Gastrocnemius medialis (tissue), 4 donors: ENCODE measurements at places on chromosomes 13 and 19. TPM values are rescaled to one million over a fixed set of nuclear protein-coding genes. Genes with fewer than 3 reads are reported as not detected.

The FAM216B gene
- not detected for total RNA-seq

The MEGF8 gene
- total RNA-seq, result 12.3 TPM

DNA sequence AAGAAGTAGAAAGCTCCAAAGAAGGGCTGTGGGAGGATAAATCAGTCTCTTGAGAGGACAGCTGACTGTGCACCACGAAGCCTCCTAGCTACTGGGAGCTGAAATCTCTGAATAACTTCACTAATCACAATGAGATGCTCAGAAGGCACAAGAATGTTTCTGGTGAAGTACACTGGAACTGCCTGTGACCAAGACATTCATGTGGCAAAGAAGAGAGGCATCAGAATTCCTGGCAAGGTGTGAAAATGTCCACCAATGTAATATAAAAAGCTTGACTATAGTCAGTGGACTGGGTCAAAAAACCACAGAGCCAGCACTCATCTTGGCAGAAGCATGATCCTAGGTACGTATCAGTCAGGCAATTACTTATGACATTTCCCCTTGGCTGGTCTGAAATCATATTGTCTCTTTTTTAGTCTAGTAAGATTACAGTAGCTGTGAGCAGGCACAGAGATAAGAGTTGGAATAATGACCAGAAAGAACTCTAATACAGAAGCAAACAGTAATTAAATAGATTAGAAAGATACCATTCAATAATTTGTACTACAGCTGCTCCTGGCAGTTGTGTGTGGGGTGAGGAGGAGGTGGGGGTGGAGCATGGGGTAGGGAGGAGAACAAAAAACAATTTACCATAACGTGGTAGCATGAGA lies 434.7 kb downstream of the DIAPH3 start:
- H3K4me3 ChIP-seq, result no peak overlapping the region
- DNase-seq, result no peak
- H3K27ac ChIP-seq, result no peak overlapping the region
- no peaks in the 10 kb centered on the region for H3K4me1 ChIP-seq

DNA sequence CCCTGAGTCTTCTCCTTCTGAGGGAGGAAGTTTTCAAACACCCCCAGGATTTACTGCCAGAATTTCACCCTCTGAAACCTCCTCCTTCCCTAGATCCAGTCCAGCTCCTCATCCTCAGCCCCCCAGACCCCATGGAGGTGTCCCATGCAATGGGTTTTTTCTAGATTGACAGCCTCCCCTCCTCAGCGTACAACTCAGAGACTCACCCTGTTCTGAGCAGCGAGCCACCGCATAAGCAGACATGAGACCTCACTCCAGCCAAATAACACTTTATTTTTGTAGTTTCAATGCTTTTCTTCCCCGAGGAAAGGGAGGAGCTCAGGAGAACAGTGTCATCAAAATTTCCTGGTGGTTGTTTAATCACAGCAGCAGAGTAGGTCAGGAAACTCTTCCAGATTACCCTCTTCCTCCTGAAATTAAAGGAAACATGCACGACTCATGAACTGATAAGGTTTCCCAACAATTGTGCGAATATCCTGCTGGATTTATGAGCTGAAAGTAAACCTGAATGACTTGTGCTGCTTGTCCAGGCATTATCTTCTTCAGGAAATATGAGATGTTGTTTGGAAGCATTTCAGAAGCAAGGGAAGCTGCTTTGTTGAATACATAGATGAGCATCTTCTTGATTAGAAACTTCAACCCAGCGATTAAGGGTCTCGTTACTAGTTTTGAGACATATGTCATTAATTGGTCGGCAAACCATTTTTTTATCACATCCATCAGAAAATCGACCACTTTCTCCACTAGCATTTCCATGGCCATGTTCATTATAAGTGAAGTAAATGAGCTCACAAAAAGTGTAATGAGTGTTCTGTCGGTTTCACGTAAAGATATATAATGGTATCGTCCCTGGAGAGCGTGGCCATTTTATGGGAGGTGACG lies 36.2 kb downstream of the ERICH4 start:
- H3K27ac ChIP-seq, result peak overlapping the region; percentile 69
- H3K4me1 ChIP-seq, result no peaks in the 10 kb centered on the region
- no peak for DNase-seq
- no peak overlapping the region for H3K4me3 ChIP-seq

GRCh38 chr19:906480-906879 lies 6.5 kb downstream of the R3HDM4 start:
- no peak for DNase-seq
- H3K4me3 ChIP-seq, result no peak overlapping the region
- H3K36me3 ChIP-seq, result no peaks in the 10 kb centered on the region
- no peaks in the 10 kb centered on the region for H3K27me3 ChIP-seq

GRCh38 chr19:29672319-29672932 lies 7.2 kb downstream of the PLEKHF1 start:
- H3K27me3 ChIP-seq, result no peaks in the 10 kb centered on the region
- peaks cover 98% of the 10 kb centered on the region for H3K4me1 ChIP-seq
- DNase-seq, result peak; percentile 38

The HPN gene
- total RNA-seq, result 17.6 TPM

GRCh38 chr13:83765796-83766195 lies 116.5 kb downstream of the SLITRK1 start:
- H3K27me3 ChIP-seq, result no peaks in the 10 kb centered on the region
- H3K27ac ChIP-seq, result no peak overlapping the region
- H3K36me3 ChIP-seq, result no peaks in the 10 kb centered on the region
- H3K4me1 ChIP-seq, result no peaks in the 10 kb centered on the region
- no peak overlapping the region for H3K4me3 ChIP-seq

DNA sequence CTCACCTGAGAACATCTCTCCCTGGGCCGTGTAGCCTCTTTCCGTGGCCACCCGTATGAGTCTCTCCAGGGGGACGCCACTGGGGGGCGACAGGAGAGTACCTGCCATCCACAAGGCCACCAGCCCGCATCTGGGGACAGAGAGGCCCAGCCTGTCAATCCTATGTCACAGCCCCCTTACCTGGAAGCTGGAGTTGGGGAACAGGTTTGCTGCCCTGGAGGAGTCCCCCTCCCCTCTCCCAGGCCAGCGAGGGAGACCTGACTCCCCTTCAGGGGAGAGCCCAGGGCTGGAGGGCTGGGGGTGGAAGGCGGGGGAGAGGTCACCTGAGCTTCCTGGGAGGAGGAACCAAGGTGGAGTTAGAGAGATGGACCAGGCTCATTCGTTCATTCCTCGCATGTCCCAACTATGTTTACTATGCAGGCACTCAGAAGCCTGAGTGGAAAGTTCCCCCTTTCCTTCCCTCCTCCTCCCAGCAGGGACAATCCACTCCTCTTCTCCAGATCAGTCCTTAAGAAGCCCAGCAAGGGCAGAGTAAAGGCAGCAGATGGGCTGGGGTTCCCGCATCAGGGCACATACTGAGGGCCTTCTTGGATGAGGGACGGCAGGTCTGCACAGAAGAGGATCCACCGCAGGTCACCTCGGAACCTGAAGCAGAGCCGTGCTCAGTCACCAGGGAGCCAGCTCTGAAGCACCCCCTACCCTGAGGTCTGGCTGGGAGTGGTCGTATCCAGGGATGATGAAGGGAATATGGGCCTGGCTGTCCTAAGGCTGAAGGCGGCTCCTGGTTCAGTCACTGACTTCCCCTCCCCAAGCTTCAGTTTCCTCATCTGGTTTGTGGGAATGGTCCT lies 5.5 kb downstream of the ACTMAP start:
- no peaks in the 10 kb centered on the region for H3K27me3 ChIP-seq
- H3K27ac ChIP-seq, result no peak overlapping the region
- DNase-seq, result no peak
- peaks cover 4% of the 10 kb centered on the region for H3K36me3 ChIP-seq
- no peak overlapping the region for H3K4me3 ChIP-seq

The ENOX1 gene
- total RNA-seq, result 2.5 TPM

- H3K36me3 ChIP-seq, result no peaks in the 10 kb centered on the region
- no peak for DNase-seq
- H3K27ac ChIP-seq, result peak overlapping the region; percentile 14
- H3K4me1 ChIP-seq, result peaks cover 68% of the 10 kb centered on the region
- no peak overlapping the region for H3K4me3 ChIP-seq
Measured at GRCh38 chr13:38700051-38700450, 13.2 kb downstream of the FREM2 start.

- no peak overlapping the region for H3K4me3 ChIP-seq
- no peaks in the 10 kb centered on the region for H3K4me1 ChIP-seq
- H3K27me3 ChIP-seq, result no peaks in the 10 kb centered on the region
Measured at GRCh38 chr13:84864341-84864740, 934.9 kb downstream of the SLITRK6 start.

DNA sequence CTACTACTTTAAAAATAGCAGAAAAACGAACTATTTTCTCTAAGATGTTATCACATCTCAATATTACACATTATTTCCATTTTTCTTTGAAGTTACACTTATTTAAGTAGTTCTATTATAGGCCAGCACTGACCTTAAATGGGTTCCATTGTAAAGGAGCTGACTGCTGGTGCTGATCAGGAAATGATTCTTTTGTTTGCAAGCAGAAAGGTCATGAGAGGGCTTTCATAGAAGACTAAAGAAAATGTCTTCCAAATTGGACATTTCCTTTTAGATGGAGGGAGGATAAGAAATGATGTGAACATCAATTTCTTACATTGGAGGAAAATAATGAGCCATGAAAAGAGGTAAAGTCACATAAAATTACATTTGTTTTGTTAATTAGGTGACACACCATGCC lies 96.2 kb downstream of the SUCLA2 start:
- DNase-seq, result no peak
- no peaks in the 10 kb centered on the region for H3K36me3 ChIP-seq
- no peaks in the 10 kb centered on the region for H3K27me3 ChIP-seq
- H3K4me3 ChIP-seq, result no peak overlapping the region
- no peaks in the 10 kb centered on the region for H3K4me1 ChIP-seq

DNA sequence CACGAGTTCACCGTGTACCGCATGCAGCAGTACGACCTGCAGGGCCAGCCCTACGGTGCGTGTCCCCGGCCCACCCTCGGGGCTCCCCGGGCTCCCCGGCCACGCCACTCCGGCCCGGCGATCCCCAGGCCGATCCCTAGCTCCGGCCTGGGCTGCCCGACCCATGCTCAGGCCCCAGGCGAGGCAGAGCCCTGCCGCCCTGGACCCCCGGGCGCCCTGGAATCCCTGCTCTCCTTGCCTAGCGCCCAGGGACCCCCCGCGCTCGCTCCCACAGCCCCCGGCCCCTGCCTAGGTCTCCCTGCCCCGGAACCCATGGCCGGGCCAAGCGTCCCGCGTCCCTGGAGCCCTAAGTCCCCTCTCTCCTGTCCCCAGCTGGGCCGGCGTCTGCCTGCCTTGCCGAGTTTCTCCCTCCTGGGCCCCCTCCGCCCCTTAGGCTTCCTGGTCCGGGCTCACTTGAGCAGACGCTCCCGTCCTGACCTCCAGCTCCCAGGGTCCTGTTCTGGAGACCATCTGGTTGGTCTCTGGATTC lies 494 bp downstream of the NCLN start:
- peak overlapping the region; percentile 74 for H3K4me3 ChIP-seq
- H3K4me1 ChIP-seq, result peaks cover 4% of the 10 kb centered on the region
- no peak for DNase-seq
- H3K27ac ChIP-seq, result peak overlapping the region; percentile 86

GRCh38 chr19:2820112-2820702 lies 539 bp downstream of the ZNF554 start:
- peaks cover 8% of the 10 kb centered on the region for H3K4me1 ChIP-seq
- peak overlapping the region; percentile 65 for H3K4me3 ChIP-seq
- no peaks in the 10 kb centered on the region for H3K27me3 ChIP-seq
- DNase-seq, result no peak

The SMIM44 gene
- not detected for total RNA-seq

GRCh38 chr13:113928685-113929627 lies 44.9 kb downstream of the C13orf46 start:
- peak overlapping the region; percentile 89 for H3K27ac ChIP-seq
- H3K4me1 ChIP-seq, result peaks cover 38% of the 10 kb centered on the region
- peak overlapping the region; percentile 5 for H3K4me3 ChIP-seq
- H3K36me3 ChIP-seq, result no peaks in the 10 kb centered on the region

GRCh38 chr13:51620165-51620983 lies 36.1 kb downstream of the WDFY2 start:
- DNase-seq, result no peak
- H3K36me3 ChIP-seq, result no peaks in the 10 kb centered on the region
- no peaks in the 10 kb centered on the region for H3K27me3 ChIP-seq
- no peak overlapping the region for H3K27ac ChIP-seq
- no peaks in the 10 kb centered on the region for H3K4me1 ChIP-seq

- no peaks in the 10 kb centered on the region for H3K4me1 ChIP-seq
- no peak overlapping the region for H3K4me3 ChIP-seq
- no peak for DNase-seq
- no peaks in the 10 kb centered on the region for H3K27me3 ChIP-seq
- no peak overlapping the region for H3K27ac ChIP-seq
Measured at GRCh38 chr13:45456196-45456972, 8.4 kb upstream of the COG3 start.

- no peaks in the 10 kb centered on the region for H3K4me1 ChIP-seq
- no peaks in the 10 kb centered on the region for H3K36me3 ChIP-seq
- no peak overlapping the region for H3K27ac ChIP-seq
Measured at GRCh38 chr13:39874331-39875053, 219.0 kb downstream of the COG6 start.

- H3K4me1 ChIP-seq, result peaks cover 8% of the 10 kb centered on the region
- H3K27me3 ChIP-seq, result no peaks in the 10 kb centered on the region
- peak within 1 kb of the TSS; percentile 95 for H3K4me3 ChIP-seq
Measured at GRCh38 chr13:49585220-49586157, at the start of gene RCBTB1. Gene RCBTB1, minus strand, starts transcription at chr13:49585558. Its CDS starts 18,279 bp downstream, at chr13:49567279.

DNA sequence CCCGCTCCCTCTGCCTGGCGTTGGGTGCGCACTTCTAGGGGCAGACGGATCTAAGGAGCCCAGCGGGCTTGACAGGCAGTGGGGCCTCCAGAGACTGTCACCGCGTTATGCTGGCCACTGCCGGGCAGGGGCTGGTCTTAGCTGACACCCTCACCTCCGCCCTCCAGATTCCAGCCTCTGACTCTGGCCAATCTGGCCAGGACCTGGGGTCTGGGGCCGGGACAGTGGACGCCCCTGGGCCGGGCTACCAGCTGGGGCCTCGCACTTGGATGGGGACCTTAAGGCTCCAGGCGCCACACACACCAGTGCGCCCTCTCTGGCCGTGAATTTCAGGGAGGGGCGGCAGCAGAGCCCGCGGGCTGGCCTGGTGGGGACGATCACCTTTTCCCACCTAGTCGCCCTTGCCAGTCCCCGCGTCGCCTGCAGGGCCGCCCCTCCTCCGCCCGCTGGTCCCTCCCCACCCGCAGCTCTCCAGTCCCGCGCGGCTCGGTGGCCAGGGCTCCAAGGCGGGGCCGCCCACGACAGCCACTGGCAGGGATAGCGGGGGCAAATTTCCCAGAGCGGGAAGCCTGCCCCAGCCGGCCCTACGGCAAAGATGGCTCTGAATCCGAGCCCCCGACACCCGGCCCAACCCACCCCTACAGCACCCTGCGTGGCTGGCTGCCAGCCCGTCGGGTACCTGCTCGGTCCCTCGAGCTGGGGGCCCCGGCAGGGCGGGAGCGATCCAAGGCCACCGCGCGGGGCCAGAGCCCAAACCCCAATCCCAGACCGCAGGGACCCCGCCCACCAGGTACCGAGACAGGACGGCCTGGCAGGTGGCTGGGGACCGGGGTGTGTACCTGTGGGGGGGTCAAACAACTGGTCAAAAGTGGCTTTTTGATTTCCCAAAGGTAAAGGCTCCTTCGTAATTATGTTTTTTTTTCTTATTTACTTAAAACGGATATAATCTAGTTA lies 6.1 kb upstream of the ZNF98 start:
- no peaks in the 10 kb centered on the region for H3K4me1 ChIP-seq
- no peak overlapping the region for H3K4me3 ChIP-seq
- H3K27me3 ChIP-seq, result peaks cover 12% of the 10 kb centered on the region
- no peak for DNase-seq
- H3K36me3 ChIP-seq, result no peaks in the 10 kb centered on the region
- no peak overlapping the region for H3K27ac ChIP-seq
